Peyer's patch (tissue), 4 donors: ENCODE measurements at places on chromosomes 13 and 19. TPM values are rescaled to one million over a fixed set of nuclear protein-coding genes. Genes with fewer than 3 reads are reported as not detected.

DNA sequence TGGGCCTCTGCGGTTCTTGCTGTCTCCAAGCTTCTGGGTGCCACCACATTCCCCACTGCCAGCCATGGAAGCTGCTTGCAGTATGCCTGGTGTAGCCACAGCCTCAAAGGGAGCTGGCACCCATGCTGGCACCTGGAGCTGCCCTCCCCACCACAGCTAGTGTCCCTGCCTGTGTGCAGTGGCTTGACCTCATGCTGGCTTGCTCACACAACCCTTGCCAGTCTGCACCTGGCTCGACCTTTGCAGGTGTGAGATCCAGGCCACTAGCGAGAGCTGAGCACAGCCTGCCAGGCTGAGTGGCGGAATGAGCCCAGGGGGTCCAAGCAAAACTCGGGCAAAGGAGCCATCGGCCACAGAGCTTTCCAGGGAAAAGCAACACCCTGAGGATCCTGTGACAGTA is 236.7 kb upstream of the CSNK1A1L start:
- DNase-seq, result no peak
- H3K27me3 ChIP-seq, result no peaks in the 10 kb centered on the region
- H3K27ac ChIP-seq, result no peak overlapping the region
- no peak overlapping the region for H3K4me3 ChIP-seq

- H3K4me1 ChIP-seq, result peaks cover 5% of the 10 kb centered on the region
- no peak overlapping the region for H3K27ac ChIP-seq
- no peaks in the 10 kb centered on the region for H3K36me3 ChIP-seq
- H3K4me3 ChIP-seq, result no peak overlapping the region
- no peak for DNase-seq
- no peaks in the 10 kb centered on the region for H3K27me3 ChIP-seq
Observed at GRCh38 chr19:16319481-16319880, 5.1 kb upstream of the KLF2 start.

DNA sequence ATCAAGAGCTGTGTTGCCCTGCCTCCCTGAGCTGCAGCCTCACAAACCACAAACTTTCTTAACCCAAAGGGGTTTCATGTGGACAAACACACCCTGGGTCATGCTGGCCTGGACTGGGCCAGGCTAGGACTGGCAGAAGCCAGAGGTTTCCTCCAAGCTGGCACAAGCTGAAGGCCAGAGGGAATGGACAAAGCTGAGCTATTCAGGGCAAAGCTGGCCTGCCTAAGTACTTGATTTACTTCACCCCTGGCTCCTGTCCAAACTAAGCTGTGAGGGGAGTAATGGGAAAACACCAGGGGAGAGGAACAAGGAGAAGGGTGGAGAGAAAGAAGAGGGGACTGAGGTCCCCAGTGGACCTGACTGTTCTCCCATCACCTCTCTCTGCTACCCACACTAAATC is 6.2 kb downstream of the CPAMD8 start:
- H3K27me3 ChIP-seq, result no peaks in the 10 kb centered on the region
- no peaks in the 10 kb centered on the region for H3K4me1 ChIP-seq
- H3K36me3 ChIP-seq, result no peaks in the 10 kb centered on the region
- no peak overlapping the region for H3K27ac ChIP-seq
- DNase-seq, result no peak

- H3K27ac ChIP-seq, result no peak overlapping the region
- no peaks in the 10 kb centered on the region for H3K4me1 ChIP-seq
- DNase-seq, result no peak
- no peaks in the 10 kb centered on the region for H3K36me3 ChIP-seq
- H3K4me3 ChIP-seq, result no peak overlapping the region
Observed at GRCh38 chr13:43036351-43037250, 13.2 kb downstream of the DNAJC15 start.

DNA sequence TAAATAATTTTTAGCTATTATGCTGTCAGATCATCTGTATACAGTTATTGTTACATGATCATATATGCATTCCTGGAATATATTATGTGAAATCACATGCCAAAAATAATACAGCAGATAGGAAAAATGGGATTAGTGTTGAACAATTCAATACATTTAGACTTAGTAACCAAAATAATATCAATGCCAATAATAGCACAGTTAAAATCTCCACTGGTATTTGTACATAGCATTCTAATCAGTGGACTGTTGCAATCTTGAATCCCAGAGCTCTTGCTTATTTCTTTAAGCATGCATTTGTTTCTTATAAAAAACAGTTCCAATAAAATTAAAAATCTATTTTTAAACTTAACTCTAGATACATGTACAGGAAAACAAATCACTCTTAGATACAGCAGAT is 2772.2 kb downstream of the PCDH9 start:
- no peak for DNase-seq
- H3K27me3 ChIP-seq, result no peaks in the 10 kb centered on the region
- no peak overlapping the region for H3K4me3 ChIP-seq
- no peaks in the 10 kb centered on the region for H3K4me1 ChIP-seq
- no peaks in the 10 kb centered on the region for H3K36me3 ChIP-seq

GRCh38 chr13:79011179-79011578 is 352.2 kb upstream of the OBI1 start:
- H3K27ac ChIP-seq, result no peak overlapping the region
- H3K4me3 ChIP-seq, result no peak overlapping the region
- H3K4me1 ChIP-seq, result no peaks in the 10 kb centered on the region
- no peak for DNase-seq
- H3K27me3 ChIP-seq, result no peaks in the 10 kb centered on the region

DNA sequence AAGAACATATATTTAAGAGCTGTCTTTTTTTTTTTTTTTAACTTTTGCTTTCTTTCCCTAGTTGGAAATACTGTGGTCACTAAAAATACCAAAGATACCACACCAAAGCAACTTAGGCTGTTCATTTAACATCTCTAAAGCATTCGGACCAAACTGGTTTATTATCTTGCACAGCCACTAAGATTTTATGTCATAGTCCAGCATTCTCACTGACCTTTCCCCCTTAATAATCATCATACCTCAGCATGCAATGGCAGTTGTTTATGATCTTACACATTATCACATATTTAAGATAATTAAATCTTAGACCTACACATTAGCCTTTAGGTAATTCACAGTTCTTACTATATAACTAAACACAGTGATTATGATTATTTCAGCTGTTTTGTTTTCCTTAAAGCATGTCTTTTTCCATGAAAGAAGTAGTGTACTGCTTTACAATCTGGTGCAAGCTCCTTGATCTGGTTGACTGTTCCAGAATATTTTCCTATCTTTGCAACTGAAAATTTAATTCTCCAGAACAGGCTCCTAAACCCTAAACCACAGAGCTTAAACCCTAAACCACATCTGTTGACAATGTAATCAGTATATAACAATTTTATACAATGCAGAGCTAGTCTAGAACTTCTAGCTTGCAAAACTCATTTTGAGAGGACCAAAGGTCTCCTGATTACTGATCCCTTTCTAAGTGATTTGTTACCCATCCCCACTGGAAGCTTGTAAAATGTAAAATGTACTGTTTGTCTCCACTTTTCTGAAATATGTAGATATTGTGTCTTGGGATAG is 74.2 kb downstream of the CDK8 start:
- no peak overlapping the region for H3K27ac ChIP-seq
- H3K36me3 ChIP-seq, result no peaks in the 10 kb centered on the region
- no peak overlapping the region for H3K4me3 ChIP-seq
- H3K4me1 ChIP-seq, result no peaks in the 10 kb centered on the region

GRCh38 chr19:15640294-15640903 is at the start of gene CYP4F3:
Gene CYP4F3, plus strand, starts transcription at chr19:15640897. Its CDS starts 519 bp downstream, at chr19:15641416.
- DNase-seq, result peak; percentile 98
- H3K36me3 ChIP-seq, result no peaks in the 10 kb centered on the region
- H3K27me3 ChIP-seq, result no peaks in the 10 kb centered on the region
- H3K27ac ChIP-seq, result peak within 1 kb of the TSS; percentile 70
- peak within 1 kb of the TSS; percentile 51 for H3K4me3 ChIP-seq

DNA sequence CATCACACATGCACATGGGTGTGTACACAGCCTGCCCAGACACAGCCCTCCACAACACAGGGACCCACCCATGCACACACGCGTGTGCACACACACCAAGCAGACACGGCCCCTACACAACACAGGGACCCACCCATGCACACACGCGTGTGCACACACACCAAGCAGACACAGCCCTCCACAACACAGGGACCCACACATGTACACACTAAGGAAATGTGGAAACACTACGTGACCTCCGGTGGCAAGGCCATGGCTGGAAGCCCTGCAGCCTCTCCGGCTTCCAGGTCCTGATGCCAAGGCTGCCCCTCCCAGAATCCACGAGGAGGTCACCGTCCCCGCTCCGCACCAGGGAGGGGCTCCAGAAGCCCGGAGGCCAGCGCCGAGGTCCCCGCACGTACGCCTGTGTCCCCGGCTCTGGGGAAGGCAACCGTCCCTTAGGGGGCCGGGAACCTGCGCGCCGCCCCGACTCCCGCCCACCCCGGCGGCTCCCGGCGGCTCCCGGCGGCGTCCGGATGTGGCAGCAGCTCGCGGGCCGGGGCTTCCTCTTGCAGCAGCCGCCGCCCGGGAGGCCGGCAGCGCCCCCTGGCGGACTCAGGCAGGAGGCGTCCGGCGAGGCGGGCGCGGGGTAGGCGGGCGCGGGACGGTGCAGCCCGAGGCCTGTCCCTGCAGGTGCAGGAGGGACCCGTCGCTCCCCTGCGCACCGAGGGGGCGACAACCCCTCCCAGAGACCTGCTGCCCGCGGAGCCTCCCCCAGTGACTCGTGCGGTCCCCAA is 29.8 kb upstream of the GRTP1 start:
- H3K4me3 ChIP-seq, result peak overlapping the region; percentile 81
- peak overlapping the region; percentile 45 for H3K27ac ChIP-seq
- no peaks in the 10 kb centered on the region for H3K36me3 ChIP-seq
- peak; percentile 92 for DNase-seq
- no peaks in the 10 kb centered on the region for H3K4me1 ChIP-seq

GRCh38 chr19:40281381-40282208 is 3.5 kb downstream of the AKT2 start:
- H3K27ac ChIP-seq, result peak overlapping the region; percentile 89
- H3K4me3 ChIP-seq, result no peak overlapping the region
- no peaks in the 10 kb centered on the region for H3K36me3 ChIP-seq
- peaks cover 9% of the 10 kb centered on the region for H3K4me1 ChIP-seq
- no peak for DNase-seq

GRCh38 chr19:30305346-30306060 is 66.7 kb upstream of the ZNF536 start:
- H3K27me3 ChIP-seq, result no peaks in the 10 kb centered on the region
- H3K4me1 ChIP-seq, result no peaks in the 10 kb centered on the region
- H3K36me3 ChIP-seq, result no peaks in the 10 kb centered on the region
- no peak overlapping the region for H3K27ac ChIP-seq

DNA sequence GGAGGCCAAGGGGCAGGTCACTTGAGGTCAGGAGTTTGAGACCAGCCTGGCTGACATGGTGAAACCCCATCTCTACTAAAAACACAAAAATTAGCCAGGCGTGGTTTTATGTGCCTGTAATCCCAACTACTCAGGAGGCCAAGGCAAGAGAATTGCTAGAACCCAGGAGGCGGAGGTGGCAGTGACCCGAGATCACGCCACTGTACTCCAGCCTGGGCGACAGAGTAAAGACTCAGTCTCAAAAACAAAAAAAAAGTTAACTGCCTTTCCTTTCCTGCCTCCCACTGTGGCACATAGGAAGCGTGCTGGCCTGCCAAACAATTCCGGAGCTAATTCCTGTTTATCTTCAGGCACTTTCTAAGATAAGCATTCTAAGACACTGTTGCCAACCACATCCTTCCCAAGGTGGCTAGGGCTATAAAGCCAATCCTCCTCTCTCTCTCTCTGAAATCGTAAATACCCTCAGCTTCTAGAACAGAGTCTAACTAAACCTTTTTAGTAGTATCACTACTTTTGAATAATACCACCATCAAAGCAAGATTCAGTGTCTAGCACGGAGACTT is 21.6 kb downstream of the SLC25A30 start:
- H3K27ac ChIP-seq, result peak overlapping the region; percentile 41
- no peak overlapping the region for H3K4me3 ChIP-seq
- H3K36me3 ChIP-seq, result peaks cover 40% of the 10 kb centered on the region
- no peaks in the 10 kb centered on the region for H3K4me1 ChIP-seq
- no peak for DNase-seq

- no peaks in the 10 kb centered on the region for H3K27me3 ChIP-seq
- no peak overlapping the region for H3K27ac ChIP-seq
- no peaks in the 10 kb centered on the region for H3K36me3 ChIP-seq
- no peak for DNase-seq
Observed at GRCh38 chr19:21569494-21569865, 64.1 kb downstream of the ZNF429 start.

DNA sequence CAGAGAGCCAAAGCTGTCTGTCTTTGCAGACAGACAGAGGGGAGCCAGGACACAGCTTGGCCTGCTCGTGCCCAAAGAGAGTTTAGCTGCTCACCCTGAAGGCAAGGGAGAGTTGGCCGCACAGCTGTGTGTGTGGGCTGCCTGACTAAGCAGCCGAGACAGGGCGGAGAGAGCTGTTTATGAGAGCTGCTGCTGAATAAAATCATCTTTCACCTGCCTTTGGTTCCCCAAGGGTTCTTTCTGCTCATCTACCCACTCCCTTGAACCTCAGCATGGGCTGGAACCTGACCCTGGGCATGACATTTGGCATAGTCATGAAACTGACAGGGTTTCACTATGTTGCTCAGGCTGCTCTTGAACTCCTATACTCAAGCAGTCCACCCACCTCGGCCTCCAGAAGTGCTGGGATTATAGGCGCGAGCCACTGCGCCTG is 98.2 kb downstream of the RBM26 start:
- no peaks in the 10 kb centered on the region for H3K36me3 ChIP-seq
- no peaks in the 10 kb centered on the region for H3K27me3 ChIP-seq
- H3K4me3 ChIP-seq, result no peak overlapping the region
- DNase-seq, result no peak

DNA sequence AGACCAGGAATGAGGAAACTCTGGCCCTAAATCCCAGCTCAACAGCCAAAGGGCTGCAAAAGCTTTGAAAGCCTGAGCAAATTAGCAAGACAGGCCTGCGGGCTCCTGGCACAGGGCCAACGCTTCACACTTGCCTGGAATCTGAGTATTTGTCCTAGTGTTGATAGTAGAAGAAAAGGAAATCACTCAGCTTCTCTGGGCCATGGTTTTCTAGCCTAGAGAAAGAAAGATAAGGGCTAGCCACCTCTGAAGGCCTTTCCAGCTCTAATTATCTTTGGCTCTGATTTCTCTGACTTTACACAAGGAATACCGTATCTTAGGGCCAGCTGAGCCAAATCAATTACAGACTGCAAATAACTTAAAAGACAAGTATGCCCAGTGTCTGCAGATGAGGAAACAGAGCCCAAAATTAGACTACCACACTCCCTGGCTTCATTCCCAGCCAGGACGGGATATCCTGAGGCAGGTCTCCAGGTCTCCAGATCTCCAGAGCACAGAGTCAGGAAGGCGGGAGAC is 69.6 kb downstream of the STK24 start:
- no peaks in the 10 kb centered on the region for H3K36me3 ChIP-seq
- H3K4me3 ChIP-seq, result no peak overlapping the region
- DNase-seq, result peak; percentile 19
- no peaks in the 10 kb centered on the region for H3K27me3 ChIP-seq

GRCh38 chr19:50461066-50461875 is 15.0 kb upstream of the EMC10 start:
- DNase-seq, result peak; percentile 67
- H3K4me3 ChIP-seq, result no peak overlapping the region
- H3K4me1 ChIP-seq, result peaks cover 7% of the 10 kb centered on the region
- no peaks in the 10 kb centered on the region for H3K27me3 ChIP-seq

- DNase-seq, result no peak
- H3K36me3 ChIP-seq, result no peaks in the 10 kb centered on the region
- peaks cover 4% of the 10 kb centered on the region for H3K27me3 ChIP-seq
- no peaks in the 10 kb centered on the region for H3K4me1 ChIP-seq
Observed at GRCh38 chr13:37360556-37360955, 238.0 kb downstream of the POSTN start.

Gene THSD1
- total RNA-seq, result 2.4 TPM

Gene TMPRSS9
- total RNA-seq, result 0.54 TPM

Gene ZNF575
- 1.6 TPM for total RNA-seq

Gene CYSLTR2
- total RNA-seq, result not detected

Gene MAP4K1
- total RNA-seq, result 13.1 TPM

Gene KLK7
- total RNA-seq, result 1.2 TPM

Gene MTUS2
- 0.18 TPM for total RNA-seq

Gene XAB2
- 30.6 TPM for total RNA-seq

Gene MYO16
- not detected for total RNA-seq

Gene PGPEP1
- 82.8 TPM for total RNA-seq

Gene RASA3
- 9.2 TPM for total RNA-seq
